ENCODE measurements at places on chromosomes 6 and 20.

GRCh38 chr6:135479601-135480000, 17.9 kb downstream of the AHI1 start:
- DNase-seq: no peak

GRCh38 chr20:23151885-23152284, 65.8 kb upstream of the CD93 start:
- DNase-seq: no peak

DNA sequence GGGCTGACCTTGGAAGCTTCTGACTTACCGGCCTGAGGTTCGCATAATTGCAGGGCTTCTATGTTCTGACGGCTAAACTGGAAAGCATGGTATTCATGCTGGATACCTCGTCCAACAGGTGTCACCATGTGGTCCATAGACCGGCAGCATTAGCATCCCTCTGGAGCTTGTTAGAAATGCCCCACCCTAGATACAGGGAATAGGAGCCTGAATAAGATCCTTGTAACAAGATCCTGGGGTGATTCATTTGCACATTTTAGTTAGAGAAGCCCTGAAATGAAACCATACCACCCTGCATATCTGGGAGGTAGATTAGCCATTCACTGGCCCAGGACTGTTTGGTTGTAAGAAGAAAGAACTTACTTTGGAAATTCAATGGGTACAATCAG, 77.7 kb downstream of the TMEM170B start:
- DNase-seq: no peak

- DNase-seq: no peak
Measured at GRCh38 chr6:92124200-92124651, 1295.1 kb downstream of the EPHA7 start.

DNA sequence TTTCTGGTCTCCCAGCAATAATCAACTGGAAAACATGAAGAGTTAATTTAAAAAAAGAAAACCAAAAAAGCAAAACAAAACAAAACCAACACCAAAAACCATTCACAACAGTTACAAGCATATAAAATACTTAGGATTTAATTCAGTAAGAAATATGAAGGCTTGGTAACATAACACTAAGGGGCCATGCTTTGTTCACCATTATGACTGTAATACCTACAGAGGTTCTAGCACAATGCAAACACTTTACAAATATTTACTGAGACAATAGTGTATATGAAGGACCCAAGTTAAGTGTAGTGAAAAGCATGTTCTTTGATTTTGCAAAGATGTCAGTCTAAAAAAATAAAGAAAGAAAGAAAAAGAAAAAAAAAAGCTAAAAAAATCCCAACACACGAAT, 109.8 kb upstream of the EMILIN3 start:
- DNase-seq: no peak

DNA sequence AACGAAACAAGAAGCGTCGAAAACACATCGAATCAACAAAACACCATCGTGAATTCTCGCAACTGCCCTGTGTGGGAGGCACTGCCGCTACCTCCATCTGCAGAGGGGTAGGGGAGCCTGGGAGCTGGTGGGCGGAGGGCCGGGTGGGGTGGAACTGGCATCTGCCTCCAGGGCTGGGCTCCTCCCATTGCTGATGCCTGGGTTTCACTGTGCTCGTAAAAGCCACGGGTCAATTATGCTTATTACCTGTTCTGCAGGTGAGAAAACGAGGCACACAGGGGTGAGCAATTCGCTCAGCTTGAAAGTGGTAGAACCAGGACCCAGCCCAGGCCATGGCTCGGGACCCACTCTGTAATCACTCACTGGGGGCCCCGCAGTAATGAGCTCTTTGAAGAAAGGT, 16.5 kb upstream of the SULF2 start:
- DNase-seq: no peak

DNA sequence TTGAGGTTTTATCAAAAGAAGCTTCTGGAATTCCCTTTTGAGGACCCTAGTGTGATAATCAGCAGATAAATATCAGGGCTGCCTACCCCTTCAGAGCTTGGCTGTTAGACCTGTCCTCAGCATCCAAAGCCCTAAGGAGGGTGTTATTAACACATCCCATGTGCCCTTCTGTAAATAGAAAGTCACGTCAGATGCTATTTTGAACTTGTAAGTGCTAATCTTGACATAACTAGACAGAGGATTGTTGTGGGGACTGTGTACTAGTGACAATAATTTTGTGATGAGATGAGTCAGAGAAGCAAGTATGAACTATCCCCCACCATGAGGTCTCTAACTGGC, 4.9 kb upstream of the LAMA4 start:
- DNase-seq: no peak

DNA sequence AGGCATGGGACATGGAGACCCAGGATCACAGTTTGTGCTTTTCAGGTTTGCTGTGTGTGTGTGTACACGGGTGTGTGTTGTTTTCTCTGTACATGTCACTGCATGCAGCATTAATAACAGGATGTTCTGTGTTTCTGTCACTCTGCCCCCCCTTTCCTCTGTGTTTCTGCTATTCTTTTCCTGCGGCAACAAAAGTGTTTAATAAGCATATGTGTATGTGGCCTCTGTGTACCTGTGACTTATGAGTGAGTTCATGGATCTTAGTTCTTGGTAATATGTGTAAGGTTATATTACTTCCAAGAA, 9.8 kb downstream of the SYNGAP1 start:
- no peak for DNase-seq

DNA sequence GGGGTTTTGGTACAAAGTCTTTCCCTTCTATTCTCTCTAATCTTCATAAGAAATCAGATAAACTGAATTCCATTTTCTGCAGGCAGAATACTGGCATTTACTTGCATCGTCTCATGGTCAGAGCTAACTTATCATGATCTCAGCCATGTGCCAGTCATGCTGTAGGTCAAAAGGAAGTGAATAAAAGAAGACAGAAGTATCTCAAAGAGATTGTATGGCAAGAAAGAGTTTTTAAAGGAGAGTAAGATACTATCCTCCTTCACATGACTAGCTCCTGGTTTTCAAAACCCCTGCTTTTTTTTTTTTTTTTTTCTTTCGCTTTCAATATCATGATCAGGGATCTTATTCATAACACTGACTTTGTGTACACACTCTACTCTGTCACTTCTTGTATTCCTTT, 398.3 kb downstream of the C6orf118 start:
- DNase-seq: no peak

DNA sequence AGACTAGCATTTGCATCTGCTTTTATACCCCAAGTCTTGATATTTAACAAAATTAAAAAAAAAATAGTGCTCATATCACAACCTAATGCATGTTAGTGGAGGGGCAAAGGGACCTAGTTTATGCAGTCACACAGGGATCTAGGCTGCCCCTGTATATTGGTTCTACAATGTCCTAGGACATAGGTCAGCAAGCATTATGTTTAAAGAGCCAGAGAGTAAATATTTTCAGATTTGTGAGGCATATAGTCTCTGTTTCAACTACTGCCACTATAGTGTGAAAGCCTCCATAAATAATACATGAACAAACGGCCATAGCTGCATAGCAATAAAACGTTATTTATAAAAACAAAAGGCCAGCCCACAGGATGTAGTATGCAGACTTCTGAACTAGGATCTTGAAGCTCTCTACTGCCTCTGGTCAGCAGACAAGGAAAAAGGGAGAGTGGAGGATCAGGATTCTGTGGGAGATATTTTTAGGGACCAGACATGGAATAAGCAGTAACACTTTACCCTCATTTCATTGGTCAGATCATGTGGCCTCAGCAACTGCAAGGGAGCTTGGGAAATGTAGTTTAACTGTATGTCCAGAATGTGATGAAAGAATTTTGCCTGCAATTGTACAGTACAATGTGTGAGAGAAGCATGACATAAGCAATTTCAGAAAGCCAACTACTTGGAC, 414.2 kb upstream of the SPTLC3 start:
- DNase-seq: no peak

GRCh38 chr6:31400467-31401289, 2.7 kb upstream of the MICA start:
- DNase-seq: no peak

GRCh38 chr6:144944106-144944505, 659.0 kb downstream of the UTRN start:
- no peak for DNase-seq

DNA sequence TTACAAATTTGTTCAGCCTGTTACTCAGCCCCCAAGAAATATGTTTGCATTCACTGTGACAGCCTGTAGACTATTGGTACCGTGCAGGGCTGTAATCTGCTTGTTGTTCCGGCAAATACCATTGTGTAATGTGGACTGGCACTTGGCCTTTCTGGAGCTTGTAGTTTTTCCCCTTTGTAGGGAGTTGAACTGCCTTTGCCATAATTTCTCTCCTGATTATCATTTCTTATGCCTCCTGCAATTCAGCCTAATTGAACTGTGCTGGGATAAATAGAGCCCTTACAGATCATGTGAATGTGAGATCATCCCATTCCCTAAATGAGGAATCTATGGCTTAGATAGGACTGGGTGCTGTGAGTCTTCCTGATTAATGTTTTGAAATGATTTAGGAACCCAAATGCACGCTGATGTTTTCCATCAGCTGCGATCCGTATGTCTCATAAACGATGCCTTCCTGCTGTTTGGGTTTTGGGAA, 185.1 kb downstream of the JARID2 start:
- DNase-seq: no peak

DNA sequence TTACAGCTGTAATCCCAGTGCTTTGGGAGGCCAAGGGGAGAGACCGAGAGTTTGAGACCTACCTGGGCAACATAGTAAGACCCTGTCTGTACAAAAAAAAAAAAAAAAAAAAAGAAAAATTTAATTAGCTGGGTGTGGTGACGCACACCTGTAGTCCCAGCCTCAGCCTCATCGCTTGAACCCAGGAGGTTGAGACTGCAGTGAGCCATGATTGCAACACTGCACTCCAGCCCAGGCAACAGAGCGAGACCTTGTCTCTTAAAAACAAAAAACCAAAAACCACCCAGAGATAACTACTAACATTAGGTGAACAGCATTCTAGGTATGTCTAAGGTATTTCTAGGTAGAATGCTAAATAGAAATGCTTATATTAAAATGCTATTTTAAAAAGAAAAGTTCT, 21.0 kb upstream of the PI16 start:
- no peak for DNase-seq

DNA sequence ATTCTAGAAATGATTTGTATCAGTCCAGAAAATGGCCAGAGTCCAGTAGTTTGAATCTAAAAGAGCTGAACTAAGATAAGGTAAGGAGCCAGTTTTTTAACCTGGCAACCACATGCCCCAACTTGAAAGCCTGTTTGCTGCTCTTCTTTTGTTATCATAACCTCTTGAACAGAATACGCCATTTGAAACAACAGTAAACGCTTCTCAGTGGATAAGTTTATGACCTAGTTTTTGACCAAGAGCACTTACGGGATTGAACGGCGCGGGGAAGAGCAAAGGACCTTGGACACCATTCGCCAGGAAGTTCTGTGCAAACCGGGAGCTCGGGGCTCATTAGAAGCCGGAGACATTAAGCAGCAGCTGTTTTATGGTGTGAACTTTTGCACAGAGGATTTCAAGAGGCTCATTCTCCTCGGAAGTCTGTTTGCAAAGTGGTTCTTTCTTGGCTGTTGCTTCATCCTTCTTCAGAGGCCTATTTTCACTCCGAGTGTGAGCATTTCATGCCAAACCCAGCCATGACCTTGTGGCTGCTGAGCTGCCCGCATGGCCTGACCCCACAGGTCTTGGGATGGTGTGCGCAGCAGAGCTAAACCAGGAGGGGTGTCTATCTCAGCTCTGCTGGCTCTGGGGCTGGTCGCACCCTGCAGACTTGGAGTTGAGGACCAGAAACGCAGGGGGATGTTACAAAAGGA, 215.1 kb downstream of the SOX4 start:
- no peak for DNase-seq

GRCh38 chr20:2171266-2171790, 69.7 kb downstream of the STK35 start:
- no peak for DNase-seq

DNA sequence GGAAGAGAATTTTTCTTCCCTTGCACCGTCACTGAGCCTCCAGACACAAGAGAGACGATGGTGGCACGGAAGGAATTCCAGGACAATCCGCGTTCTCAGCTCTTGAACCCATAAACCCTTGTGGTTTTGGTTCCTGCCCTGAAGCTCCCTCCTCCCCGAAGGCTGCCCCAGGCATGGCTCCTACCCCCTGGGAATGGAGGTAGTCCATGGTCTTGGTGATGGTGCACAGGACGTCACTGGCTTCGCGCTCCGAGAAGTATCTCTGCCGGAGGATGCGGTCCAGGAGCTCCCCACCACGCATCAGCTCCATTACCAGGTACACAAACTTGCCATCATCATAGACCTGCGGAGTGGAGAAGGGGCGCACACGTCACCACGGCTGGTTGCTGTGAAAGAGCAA, 47.5 kb upstream of the MPC1 start:
- DNase-seq: no peak

- DNase-seq: no peak
Measured at GRCh38 chr6:165889636-165890403, 226.8 kb upstream of the PDE10A start.

DNA sequence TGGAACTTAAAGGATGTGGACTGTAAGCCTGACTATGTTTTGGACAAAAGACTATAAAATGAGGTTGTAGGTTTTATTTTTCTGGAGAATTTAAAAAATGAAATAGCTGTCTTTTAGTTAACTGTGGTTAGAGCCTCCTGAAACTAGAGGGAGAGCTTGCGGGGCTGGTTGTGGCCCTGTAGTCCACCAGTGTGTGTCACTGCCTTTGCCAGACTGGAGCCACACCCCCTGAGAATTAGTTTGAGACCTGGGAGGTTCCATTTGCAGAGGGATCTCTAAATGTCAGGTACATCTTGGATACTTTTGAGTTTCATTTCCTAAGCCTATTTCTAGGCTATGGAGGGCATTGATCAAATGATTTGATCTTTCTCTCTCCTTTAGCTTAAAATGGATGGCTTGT, 20.8 kb downstream of the ZC2HC1B start:
- no peak for DNase-seq

DNA sequence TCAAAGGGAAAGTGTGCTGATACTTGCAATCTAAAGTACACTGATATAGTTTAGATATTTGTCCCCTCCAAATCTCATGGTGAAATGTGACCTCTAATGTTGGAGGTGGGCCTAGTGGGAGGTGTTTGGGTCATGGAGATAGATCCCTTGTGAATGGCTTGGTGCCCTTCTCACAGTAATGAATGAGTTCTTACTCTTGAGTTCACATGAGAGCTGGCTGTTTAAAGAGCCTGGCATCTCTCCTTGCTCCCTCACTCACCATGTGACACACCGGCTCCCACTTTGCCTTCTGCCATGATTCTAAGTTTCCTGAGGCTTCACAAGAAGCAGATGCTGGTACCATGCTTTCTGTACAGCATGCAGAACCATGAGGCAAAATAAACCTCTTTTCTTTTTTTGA, 78.1 kb downstream of the REPS1 start:
- DNase-seq: no peak

DNA sequence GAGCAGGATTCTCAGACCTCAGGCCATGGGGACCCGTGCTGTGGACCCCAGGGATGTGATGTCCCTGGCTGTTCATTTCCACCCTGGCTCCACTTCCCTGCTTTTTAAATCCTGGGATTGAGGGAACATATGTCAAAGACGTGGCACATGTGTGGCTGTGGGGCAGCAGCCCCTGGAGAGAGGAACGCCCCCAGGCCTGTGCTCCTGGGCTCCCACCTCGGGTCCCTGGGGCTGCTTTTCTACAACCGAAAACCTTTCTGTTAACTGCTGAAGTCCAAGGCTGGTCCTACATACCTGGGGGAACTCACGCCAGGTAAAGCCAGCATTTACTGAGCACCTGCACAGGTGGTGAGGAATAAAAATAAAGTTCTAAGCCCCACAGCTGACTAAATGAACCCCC, 102.3 kb upstream of the FRMD1 start:
- DNase-seq: no peak

GRCh38 chr6:137095651-137096238, 51.0 kb upstream of the IL20RA start:
- DNase-seq: no peak
